Endothelial cell of umbilical vein (primary cell): ENCODE measurements at places on chromosomes 5 and 9.

DNA sequence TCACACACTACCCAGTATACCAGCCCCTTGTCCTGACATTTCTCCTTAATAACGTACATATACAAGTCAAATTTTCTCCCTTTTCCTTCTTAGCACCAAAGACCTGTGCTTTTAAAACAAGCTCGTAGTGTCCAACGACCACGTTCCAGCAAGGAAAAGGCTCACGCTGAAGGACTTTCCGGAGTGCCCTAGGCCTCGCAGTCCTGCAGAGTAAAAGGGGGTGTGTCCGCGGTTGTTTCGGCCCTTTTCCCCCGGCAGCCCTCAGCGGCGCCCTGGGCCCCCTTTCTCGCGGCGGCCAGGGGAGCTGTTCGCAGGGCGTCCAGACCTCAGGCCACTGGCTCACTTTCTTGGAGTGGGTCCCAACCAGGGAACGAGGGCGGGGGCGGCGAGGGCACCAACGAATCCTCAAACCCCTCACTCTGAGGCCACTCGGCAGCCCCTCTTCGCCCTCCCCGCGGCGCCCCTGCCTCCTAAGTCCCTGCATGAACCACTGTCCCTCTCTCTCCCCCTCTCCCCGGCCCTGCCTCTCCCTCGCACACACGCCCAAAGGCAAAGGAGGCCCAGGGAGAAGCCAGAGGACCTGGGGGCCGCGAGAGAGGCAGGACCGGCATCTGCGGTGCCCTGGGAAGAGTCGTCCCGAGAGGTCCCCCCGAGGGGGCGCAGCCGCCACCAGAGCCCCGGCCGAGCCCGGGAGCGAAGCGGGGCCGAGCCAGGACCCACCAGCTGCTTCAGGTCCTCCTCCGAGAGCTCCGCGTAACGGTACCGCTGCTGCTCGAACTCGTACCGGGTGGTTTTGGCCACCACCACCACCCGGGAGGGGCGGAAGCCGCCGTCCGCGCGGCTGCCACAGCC is 720 bp downstream of the NADK2 start:
- DNase-seq = peak; percentile 75

DNA sequence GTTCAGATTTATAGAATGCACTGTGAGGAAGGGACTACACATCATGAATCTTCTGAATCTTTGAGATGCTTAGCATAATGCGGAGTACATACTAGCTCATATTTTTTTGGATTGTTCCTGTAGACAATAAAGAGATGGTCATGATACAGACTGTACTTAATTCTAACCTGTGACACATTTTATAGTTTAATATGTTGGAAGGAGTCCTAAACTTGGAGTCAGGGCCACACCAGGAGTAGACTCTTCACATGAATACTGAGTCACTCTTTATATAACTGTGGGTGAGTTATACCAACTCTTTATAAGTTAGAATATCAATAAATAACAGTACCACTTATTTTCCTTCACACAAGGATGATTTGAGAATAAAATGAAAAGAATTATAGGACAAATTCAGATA is 16.9 kb downstream of the C9orf85 start:
- no peak for DNase-seq

- no peak for DNase-seq
These were observed 34.5 kb upstream of the SPARC start for GRCh38 chr5:151721087-151721646.

- no peak for DNase-seq
These were observed 145.5 kb upstream of the MAP3K1 start for GRCh38 chr5:56669534-56670483.

DNA sequence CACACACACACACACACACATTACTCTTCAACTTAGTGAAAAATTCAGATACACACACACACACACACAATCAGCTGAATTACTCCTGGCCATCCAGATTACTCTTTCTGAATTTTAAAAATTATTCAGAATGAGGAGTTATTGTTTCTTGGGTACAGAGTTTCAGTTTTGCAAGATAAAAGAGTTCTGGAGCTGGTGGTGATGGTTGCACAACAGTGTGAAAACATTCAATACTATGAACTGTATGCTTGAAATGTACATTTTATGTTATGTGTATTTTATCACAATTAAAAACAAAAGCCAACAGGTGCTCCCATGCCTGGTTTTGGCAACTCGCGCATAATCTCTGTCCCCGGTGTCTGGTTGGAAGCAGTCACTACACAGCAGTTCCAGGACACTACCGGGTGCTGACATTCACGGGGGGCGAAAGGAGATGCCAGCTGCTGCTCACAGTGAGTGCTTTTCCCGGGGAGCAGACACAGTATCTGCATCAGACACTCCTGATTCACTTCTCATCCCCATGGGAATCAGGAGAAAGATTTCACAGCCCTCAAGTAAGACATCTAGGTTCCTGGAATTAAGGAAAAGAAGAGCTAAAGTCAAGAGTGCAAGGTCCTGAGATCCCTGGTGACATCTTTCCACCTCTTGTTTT is 55.7 kb downstream of the LHFPL2 start:
- no peak for DNase-seq

DNA sequence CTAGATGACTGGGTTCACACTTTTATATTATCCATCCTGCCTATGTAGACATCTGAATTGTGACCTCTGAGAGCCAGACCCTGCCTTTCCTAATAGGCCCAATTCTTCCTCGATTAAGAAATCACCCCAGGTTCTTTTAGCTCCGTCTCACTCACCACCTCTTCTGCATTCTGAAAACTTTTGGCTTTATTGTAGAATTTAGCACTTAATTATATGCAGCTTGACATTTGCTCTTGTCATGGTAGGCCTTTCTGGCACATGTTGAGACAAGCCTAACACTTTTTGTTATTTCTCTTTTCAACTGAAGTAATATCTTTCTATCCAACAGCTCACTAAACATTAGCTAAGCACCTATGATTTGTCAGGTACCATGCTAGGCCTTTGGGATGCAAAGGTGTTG is 163.3 kb downstream of the INSYN2B start:
- DNase-seq = no peak

DNA sequence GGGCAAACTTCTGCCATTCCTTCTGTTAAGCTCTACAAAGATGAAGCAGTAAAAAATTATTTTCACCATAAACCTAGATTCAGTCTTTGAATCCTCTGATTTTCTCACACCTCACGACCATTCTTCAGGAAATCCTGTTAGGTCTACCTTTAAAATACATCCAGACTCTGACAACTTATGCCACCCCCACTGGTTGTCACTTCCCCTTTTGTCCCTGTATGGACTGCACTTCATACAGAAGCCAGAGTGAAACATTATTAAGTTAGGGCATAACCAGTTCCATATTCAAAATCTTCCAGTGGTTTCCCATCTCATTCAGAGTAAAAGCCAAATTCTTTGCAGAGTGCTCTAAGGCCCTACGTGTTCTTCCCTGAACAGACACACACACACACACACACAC is 499.8 kb downstream of the RASEF start:
- no peak for DNase-seq

DNA sequence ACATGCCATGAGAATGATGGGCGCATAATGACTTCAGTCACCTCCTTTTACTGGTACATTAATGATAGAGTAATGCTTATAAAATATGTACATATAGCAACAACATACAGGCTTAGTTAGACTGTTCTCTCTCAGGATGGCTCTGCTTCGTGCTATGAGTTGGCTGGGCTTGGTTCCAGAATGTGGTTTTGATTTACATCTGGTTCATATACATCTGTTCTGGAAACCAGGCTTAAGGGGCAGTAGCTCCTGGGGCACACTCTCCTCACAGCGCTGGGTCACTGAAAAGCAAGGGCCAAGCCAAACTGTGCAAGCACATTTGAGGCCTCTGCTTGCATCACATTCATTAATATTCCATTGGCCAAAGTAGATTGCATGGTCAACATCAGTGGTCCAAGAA is 44.9 kb downstream of the PCSK1 start:
- no peak for DNase-seq

DNA sequence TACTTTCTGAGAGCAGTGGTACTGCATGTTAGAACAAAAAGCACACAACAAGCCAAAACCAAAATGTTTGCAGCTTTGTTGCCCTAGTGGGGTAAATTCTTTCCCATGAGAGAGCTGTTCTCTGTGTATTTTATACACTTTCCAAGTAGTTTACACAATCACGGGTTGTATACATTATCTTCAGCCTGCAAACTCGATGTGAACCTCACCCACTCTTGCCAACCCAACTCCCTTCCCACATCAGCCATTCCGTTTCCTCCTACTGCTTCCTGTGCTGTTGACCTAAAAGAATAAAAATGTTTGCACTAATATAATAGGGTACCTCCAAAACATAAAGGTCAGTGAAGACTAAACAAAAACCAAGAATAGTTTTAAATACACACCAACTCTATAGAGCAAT is 47.0 kb downstream of the IQGAP2 start:
- DNase-seq = no peak

DNA sequence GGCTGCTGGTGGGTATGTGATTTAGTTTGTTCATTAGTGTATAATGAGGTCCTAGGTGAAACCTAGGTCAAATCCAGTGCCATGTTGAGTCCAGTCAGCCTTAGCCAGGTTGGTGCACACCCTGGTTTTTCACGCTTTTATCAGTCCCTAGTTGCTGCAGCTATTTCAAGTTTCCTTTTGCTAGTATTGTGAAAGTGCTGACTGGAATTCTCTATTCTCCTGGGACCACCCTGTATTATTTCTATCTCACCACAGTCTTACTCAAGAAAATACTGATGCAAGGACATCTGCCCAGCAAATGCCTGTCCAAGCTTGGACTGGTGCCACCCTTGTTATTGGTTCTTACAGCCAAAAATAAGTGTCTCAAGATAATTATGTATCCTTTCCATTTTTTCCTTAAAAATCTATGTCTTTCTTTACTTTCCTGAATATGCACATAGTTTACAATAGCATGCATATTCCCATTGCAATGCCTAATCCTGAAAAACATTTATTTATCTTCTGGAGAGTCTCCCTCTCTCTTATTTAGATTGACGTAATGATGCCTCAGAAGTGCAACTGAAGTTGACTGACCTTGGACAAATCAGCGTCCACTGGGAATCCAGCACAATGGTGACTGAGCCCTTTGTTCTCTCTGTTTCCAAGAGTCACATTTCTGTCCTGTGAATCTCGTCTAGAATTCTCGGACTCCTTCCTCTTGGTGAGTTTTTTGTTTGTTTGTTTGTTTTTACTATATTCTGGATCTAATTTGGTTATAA is 1075.0 kb downstream of the CDH9 start:
- DNase-seq = no peak

DNA sequence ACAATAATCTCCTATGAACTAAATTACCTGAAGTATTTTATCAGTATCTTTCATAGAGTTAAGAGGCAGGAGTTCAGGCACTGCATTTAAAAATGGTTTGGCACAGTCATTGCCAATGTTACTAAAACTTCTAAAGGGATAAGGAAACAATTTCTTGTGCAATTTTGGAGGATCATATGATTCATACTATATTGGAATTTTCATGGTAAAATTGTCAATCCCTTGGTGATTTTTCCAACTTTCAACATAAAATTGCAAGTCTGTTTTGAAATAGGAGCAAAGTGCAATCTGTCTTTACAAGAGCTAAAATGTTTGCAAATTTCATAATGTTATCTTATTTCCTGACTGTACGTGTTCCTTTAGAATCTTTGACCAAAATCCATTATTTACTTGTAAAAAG is 211.1 kb downstream of the DMRTA1 start:
- DNase-seq = no peak

- no peak for DNase-seq
These were observed 1.2 kb upstream of the IL33 start for GRCh38 chr9:6214434-6214833.

GRCh38 chr5:19555436-19555835 is 432.6 kb downstream of the CDH18 start:
- no peak for DNase-seq

DNA sequence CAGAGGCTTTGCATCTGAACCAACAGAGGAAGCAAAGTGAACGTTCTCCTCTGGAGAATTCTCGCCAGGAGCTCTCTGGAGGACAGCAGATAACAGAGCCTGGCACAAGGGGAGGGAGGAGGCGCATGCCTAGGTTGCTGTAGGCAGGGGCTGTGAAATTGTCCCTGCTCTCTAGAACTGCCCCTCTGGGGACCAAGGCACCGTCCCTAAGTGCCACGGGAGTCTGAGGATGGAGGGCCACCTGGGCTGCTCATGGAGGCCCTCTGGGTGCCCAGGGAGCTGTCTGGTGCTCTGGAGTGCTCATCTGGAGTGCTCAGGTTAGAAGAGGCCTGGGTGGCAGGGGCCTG is 77.6 kb downstream of the CACNA1B start:
- DNase-seq = no peak

DNA sequence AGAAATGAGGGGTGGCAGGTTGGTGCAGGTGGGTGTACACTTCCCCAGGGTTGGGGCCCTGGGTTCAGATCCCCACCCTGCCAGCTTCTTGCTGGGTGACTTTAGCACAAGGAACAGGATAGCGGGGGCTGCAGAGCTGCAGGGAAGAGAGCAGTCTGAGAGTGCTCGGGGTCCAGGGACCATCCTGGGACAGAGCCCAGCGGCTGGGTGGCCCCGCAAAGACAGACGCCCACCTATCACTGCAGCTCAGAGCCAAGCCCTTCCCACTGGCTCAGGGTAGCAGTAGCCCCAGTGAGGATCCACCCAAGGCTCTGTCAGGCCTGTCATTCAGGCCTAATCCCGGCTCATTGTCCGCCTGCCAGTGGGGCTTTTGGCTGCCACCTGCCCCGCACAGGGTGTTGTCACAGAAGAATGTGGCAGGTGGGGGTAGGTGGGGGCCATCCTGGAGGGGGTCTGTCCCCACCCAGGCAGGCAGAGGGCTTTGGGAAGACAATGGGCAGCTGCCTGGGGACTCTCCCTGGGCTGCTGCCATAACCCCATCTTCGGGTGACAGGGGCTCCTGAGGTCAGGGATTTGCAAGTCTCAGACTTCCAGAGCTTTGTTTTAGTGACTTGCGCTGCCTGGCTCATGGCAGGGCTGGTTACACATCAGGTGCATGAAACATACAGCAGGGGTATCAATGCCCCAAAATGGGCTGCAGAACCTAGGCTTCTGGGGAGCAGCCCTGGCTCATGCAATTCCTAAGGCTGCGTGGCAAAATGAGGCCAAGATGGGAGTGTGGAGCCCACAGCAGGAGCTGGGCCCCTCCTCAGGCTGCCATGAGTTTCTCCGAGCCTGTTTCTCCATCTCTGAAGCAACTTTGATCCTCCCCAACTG is 52.1 kb downstream of the BARX1 start:
- no peak for DNase-seq

DNA sequence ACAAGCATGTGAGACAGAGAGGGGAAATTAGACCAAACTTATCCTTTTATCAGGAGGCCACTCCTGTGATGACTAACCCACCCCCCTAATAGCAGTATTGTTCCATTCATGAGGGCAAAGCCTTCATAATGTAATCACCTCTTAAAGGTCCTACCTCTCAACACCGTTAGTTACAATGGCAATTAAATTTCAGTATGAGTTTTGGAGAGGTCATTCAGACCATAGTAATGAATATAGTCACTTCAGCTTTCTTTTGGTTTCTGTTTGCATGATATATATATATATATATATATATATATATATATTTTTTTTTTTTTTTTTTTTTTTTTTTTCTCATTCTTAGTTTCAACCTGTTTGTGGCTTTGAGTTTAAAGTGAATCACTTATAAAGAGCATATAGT is 10.5 kb downstream of the ADGRV1 start:
- no peak for DNase-seq

DNA sequence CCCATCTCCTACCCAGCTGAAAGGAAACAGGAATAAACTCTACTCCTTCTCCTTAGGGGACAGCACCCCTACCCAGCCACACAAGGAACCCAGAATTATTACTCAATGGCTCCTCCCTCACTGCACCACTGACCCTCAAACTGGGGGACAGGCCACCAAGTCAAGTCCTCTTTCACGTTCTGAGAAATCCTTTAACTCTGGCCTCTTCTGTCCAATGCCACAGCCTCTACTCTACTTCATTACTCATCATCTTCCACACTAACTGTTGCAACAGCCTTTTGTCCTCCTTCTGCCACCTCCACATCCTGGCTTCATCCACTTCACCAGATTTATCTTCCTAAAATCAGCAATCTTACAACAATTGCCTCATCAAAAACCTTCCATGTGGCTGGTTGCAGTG is 6.8 kb downstream of the TTC39B start:
- no peak for DNase-seq
